Aorta (tissue), 5 donors: ENCODE measurements at places on chromosomes 6 and 20. TPM values are rescaled to one million over a fixed set of nuclear protein-coding genes. Genes with fewer than 3 reads are reported as not detected.

DNA sequence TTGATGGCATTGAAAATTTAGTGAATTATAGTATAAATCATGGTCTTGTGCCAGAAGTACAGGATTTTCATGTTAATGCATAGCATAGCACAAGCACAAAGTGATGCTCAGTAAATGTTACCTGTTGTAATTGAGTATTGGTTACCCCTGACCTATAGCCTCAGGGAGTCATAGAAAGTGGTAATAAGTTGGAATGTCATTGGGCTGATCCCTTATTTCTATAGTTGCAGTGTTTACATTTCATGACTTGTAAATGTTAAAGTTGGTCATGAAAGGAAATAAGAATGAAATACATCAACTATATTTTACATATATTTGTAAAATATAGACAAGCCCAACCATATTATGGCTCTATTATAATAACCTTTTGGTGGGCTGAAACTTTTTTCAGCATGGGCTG is 7.0 kb downstream of the RWDD1 start:
- no peaks in the 10 kb centered on the region for H3K36me3 ChIP-seq
- DNase-seq, result no peak
- H3K27ac ChIP-seq, result no peak overlapping the region
- H3K4me1 ChIP-seq, result peaks cover 1% of the 10 kb centered on the region

GRCh38 chr20:25072226-25072811 is 9.6 kb downstream of the VSX1 start:
- no peak for DNase-seq
- H3K36me3 ChIP-seq, result no peaks in the 10 kb centered on the region
- no peak overlapping the region for H3K4me3 ChIP-seq
- no peak overlapping the region for H3K27ac ChIP-seq
- no peaks in the 10 kb centered on the region for H3K27me3 ChIP-seq
- no peaks in the 10 kb centered on the region for H3K4me1 ChIP-seq

DNA sequence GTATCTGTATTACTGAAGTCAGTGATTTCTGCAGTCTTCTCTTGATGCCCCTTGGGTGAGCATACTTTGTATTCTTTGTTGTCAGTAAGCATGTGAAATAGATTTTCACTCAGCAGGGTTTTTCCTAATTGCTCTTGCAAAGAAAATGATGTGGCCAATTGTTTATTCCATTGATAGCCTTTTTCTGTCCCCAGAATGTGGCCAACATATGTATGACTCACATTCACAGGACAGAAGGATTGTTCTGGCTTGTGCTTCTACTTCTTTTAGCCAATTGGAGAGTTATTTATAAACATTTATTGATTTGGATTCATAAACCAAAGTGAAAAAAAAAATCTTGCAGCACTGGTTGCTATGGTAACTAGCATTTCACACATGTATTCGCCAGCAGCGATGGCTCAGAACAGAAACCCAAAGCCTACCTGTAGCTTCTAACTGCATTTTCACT is 54.4 kb upstream of the RBM24 start:
- H3K4me3 ChIP-seq, result no peak overlapping the region
- no peaks in the 10 kb centered on the region for H3K27me3 ChIP-seq
- H3K27ac ChIP-seq, result no peak overlapping the region
- no peaks in the 10 kb centered on the region for H3K36me3 ChIP-seq
- H3K4me1 ChIP-seq, result peaks cover 2% of the 10 kb centered on the region

- no peaks in the 10 kb centered on the region for H3K27me3 ChIP-seq
- H3K4me1 ChIP-seq, result no peaks in the 10 kb centered on the region
- H3K36me3 ChIP-seq, result no peaks in the 10 kb centered on the region
- H3K27ac ChIP-seq, result peak overlapping the region; percentile 17
Measured at GRCh38 chr6:157514659-157515496, 133.9 kb downstream of the ZDHHC14 start.

- no peaks in the 10 kb centered on the region for H3K36me3 ChIP-seq
- H3K27me3 ChIP-seq, result no peaks in the 10 kb centered on the region
- no peak overlapping the region for H3K27ac ChIP-seq
- no peaks in the 10 kb centered on the region for H3K4me1 ChIP-seq
- no peak for DNase-seq
- H3K4me3 ChIP-seq, result no peak overlapping the region
Measured at GRCh38 chr6:3328796-3329195, 70.0 kb downstream of the PSMG4 start.

GRCh38 chr6:35469751-35470662 is 1.8 kb downstream of the RPL10A start:
- DNase-seq, result no peak
- no peaks in the 10 kb centered on the region for H3K4me1 ChIP-seq
- no peaks in the 10 kb centered on the region for H3K27me3 ChIP-seq
- H3K27ac ChIP-seq, result no peak overlapping the region

DNA sequence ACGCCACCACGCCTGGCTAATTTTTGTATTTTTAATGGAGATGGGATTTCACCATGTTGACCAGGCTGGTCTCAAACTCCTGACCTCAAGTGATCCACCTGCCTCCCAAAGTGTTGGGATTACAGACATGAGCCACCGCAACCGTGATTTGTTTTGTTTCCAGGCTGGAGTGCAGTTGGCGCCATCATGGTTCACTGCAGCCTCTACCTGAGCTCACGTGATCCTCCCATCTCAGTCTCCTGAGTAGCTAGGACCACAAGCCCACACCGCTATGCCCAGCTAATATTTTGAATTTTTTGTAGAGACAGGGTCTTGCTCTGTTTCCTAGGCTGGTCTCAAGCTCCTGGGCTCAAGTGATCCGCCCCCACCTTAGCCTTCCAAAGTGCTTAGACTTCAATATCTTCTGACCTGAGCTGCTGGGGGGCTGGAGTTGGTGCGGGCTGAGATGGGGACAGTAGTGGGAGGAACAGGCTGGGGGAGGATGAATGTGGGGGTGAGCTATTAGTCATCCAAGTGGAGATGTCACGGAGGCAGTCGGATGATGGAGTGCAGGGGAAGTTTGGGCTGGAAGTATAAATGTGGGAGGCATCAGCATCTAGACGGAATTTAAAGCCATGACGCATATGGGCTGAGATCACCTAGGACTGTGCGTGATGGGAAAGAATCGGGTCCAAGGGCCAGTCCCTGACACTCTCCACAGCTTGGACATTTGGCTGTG is 23.1 kb upstream of the ZMYND8 start:
- H3K27ac ChIP-seq, result no peak overlapping the region
- H3K27me3 ChIP-seq, result no peaks in the 10 kb centered on the region
- no peak for DNase-seq
- no peaks in the 10 kb centered on the region for H3K4me1 ChIP-seq
- no peak overlapping the region for H3K4me3 ChIP-seq

- H3K27me3 ChIP-seq, result no peaks in the 10 kb centered on the region
- DNase-seq, result no peak
- no peaks in the 10 kb centered on the region for H3K4me1 ChIP-seq
- H3K36me3 ChIP-seq, result no peaks in the 10 kb centered on the region
- H3K27ac ChIP-seq, result no peak overlapping the region
- H3K4me3 ChIP-seq, result no peak overlapping the region
Measured at GRCh38 chr6:81822568-81822967, 70.1 kb upstream of the TENT5A start.

DNA sequence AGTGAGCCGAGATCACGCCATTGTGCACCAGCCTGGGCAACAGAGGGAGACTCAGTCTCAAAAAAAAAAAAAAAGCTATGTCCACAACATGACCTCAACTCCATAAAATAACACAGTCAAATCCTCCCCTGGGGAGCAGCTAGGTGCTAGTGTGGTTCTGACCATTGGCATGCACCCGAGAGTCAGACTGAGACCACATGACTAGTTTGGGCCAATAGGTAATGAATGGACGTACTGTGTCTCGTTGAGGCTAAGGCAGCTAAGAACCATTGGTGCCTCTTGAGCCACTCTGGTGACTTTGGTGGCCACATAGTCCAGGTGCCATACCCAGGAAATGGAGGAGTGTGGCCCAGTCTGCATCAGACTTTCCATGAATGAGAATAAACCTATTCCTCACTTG is 40.3 kb downstream of the ATP9A start:
- no peaks in the 10 kb centered on the region for H3K4me1 ChIP-seq
- no peak overlapping the region for H3K27ac ChIP-seq
- DNase-seq, result no peak
- no peaks in the 10 kb centered on the region for H3K27me3 ChIP-seq
- no peaks in the 10 kb centered on the region for H3K36me3 ChIP-seq

- no peak for DNase-seq
- H3K36me3 ChIP-seq, result no peaks in the 10 kb centered on the region
- H3K27ac ChIP-seq, result no peak overlapping the region
Measured at GRCh38 chr6:15327271-15327670, 81.4 kb downstream of the JARID2 start.

DNA sequence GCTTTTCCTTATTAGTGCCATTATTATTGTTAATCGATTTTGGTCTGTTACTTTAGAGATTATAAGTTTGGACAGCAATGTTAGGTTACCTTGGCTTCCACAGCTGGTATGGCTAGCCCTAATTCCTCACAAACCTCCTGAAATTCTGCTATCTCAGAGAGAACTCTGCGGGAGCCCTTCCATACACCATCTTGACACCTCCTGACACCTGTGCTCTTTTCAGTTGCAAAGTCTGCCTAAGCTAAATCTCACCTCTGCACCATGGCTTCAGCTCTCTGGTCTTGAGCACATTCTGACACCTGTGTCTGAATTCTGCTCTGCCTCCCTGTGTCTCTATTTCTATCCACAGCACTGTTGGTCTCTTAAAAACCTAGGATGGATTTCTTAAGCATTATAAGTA is 106.5 kb downstream of the DCDC2 start:
- H3K36me3 ChIP-seq, result no peaks in the 10 kb centered on the region
- no peaks in the 10 kb centered on the region for H3K27me3 ChIP-seq
- H3K27ac ChIP-seq, result no peak overlapping the region

DNA sequence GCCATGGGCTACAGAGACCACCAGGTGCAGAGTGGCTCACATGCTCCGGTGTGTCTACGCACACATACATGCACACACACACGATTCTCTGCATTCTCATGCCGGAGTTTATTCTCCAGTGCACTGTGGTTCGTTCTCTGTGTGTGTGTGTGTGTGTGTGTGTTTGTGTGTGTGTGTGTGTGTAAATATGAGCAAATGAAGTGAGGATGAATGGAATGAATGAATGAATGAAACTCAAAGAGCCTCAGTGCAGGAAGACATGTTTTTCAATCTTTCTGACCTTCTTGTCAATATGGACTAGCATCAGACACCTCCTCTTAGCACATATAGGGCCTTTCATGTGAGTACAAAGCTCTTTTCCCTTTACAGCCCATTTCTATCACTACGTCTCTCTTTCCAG is 1.6 kb downstream of the TMEM74B start:
- no peaks in the 10 kb centered on the region for H3K4me1 ChIP-seq
- no peaks in the 10 kb centered on the region for H3K36me3 ChIP-seq

GRCh38 chr6:91575032-91575431 is 988.2 kb upstream of the MAP3K7 start:
- DNase-seq, result no peak
- no peaks in the 10 kb centered on the region for H3K36me3 ChIP-seq
- H3K27ac ChIP-seq, result no peak overlapping the region
- no peaks in the 10 kb centered on the region for H3K4me1 ChIP-seq
- H3K27me3 ChIP-seq, result no peaks in the 10 kb centered on the region

DNA sequence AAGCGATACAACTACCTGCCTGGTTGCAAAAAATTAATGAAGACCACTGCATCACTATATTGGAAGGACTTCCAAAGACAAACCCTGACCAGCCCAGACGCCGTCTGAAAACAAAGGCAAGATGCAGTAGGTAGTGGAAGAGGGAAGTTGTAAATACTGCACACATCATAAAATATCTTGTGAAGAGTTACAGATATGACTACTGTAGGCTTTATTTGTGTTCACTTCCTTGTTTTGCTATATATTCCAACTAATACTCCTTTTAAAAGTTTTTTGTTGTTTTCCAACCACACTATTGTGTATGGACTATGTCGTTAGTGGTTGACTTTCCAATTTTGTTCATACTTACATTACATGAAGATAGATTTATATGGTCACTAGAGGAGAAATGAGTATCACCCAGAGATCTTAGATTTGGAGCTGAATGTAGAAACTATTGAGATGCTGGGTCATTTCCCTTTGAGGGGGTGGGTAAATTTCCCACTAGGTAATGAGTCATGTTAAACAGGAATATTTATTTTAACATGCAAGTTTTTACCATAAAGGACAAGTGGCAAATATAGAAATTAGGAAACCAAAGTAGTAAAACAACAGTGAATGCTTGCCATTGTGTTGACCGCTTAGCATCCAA is 16.6 kb upstream of the TXLNB start:
- H3K4me1 ChIP-seq, result no peaks in the 10 kb centered on the region
- no peaks in the 10 kb centered on the region for H3K36me3 ChIP-seq
- DNase-seq, result no peak
- no peak overlapping the region for H3K4me3 ChIP-seq
- no peaks in the 10 kb centered on the region for H3K27me3 ChIP-seq

GRCh38 chr6:33356295-33356694 is 35.3 kb upstream of the KIFC1 start:
- no peaks in the 10 kb centered on the region for H3K4me1 ChIP-seq
- no peak overlapping the region for H3K4me3 ChIP-seq
- no peaks in the 10 kb centered on the region for H3K36me3 ChIP-seq
- H3K27me3 ChIP-seq, result no peaks in the 10 kb centered on the region
- DNase-seq, result no peak

GRCh38 chr6:167092672-167093339 is 30.1 kb upstream of the CCR6 start:
- H3K27me3 ChIP-seq, result no peaks in the 10 kb centered on the region
- DNase-seq, result no peak
- no peaks in the 10 kb centered on the region for H3K4me1 ChIP-seq
- no peak overlapping the region for H3K4me3 ChIP-seq
- H3K27ac ChIP-seq, result no peak overlapping the region

DNA sequence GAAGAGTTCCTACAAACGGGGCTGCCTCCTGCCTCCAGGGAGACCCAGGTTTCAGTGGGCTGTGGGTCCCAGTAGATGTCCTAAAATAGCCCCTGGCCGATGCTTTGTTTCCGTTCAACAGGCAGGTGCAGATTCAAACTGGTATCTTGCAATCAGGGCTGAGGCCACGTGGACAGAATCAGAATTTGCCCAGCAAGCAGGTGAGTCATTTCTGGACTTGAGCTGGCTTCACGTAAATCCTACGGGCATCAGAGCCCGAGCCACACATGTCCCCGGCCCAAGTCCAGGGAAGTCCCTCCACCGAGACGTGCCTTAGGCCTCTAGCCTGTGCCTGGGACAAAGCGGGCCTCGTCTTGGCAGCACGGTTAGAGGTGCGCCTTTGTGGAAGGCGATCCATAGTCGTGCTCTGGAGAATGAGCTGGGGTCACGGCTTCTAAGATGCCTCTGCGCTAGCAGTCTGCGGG is 101.6 kb upstream of the FRMD1 start:
- H3K27me3 ChIP-seq, result no peaks in the 10 kb centered on the region
- no peak overlapping the region for H3K4me3 ChIP-seq
- no peaks in the 10 kb centered on the region for H3K36me3 ChIP-seq
- DNase-seq, result peak; percentile 47
- no peak overlapping the region for H3K27ac ChIP-seq

GRCh38 chr6:7432391-7433120 is 42.9 kb downstream of the RIOK1 start:
- no peaks in the 10 kb centered on the region for H3K27me3 ChIP-seq
- no peak for DNase-seq
- H3K4me1 ChIP-seq, result no peaks in the 10 kb centered on the region
- H3K4me3 ChIP-seq, result no peak overlapping the region
- H3K27ac ChIP-seq, result no peak overlapping the region

- no peaks in the 10 kb centered on the region for H3K36me3 ChIP-seq
- no peaks in the 10 kb centered on the region for H3K4me1 ChIP-seq
- no peak overlapping the region for H3K27ac ChIP-seq
Measured at GRCh38 chr20:35702824-35703695, 3.9 kb downstream of the ROMO1 start.

The MCCD1 gene
- not detected for total RNA-seq

The BANF2 gene
- not detected for total RNA-seq

The RSPH4A gene
- 0.48 TPM for total RNA-seq

The SYNDIG1 gene
- 6.2 TPM for total RNA-seq

The SEL1L2 gene
- total RNA-seq, result 6.3 TPM

The CRISP3 gene
- total RNA-seq, result not detected

The MYCT1 gene
- 11.9 TPM for total RNA-seq

The HLA-DPA1 gene
- total RNA-seq, result 203 TPM

The ABHD16B gene
- not detected for total RNA-seq

The VSX1 gene
- total RNA-seq, result not detected

The ANKRD66 gene
- not detected for total RNA-seq
